CD8-positive, alpha-beta memory T cell (primary cell): ENCODE measurements at places on chromosomes 5 and 9. TPM values are rescaled to one million over a fixed set of nuclear protein-coding genes. Genes with fewer than 3 reads are reported as not detected.

ZDHHC11B gene
- 0.55 TPM for total RNA-seq

CCDC192 gene
- total RNA-seq = not detected

C6 gene
- total RNA-seq = not detected

DNA sequence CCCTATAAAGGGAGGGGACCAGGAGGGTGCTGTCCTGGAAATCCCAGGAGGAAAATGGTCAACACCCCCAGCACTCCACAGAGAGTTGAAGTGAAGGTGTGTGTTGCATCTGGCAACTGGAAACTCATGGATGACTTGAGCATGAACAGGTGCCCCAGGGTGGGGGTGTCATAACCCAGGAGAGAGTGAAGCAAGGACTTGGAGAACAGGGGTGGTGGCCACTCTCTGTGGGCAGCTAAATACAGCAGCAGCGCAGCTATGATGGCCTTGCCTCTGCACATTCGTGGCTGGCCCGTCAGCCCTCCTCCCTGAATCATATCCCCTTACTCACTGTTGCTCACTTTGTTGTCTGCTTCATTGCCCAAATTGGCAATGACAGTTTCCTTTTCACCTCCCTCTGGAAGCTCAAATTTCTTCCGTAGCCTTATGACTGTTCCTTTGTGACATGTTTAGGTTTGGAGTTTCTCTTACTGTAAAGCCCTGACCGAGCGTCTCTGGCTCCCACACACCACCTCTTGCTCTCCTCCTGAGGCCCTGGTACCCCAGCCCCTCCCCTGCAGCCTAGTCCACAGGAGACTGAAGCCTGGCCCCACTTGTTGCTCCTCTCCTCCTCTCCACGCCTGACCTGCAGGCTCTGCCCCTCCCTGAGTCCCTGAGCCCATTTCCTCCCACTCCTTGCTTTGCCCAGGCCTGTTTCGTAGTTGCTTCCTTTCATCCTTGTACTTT is 185.8 kb downstream of the CD180 start:
- no peak for DNase-seq
- H3K4me1 ChIP-seq = peaks cover 17% of the 10 kb centered on the region
- no peak overlapping the region for H3K4me3 ChIP-seq
- no peaks in the 10 kb centered on the region for H3K36me3 ChIP-seq

- no peaks in the 10 kb centered on the region for H3K4me1 ChIP-seq
- H3K36me3 ChIP-seq = no peaks in the 10 kb centered on the region
- H3K27ac ChIP-seq = no peak overlapping the region
These were observed 72.5 kb downstream of the APTX start for GRCh38 chr9:32928912-32929311.

- H3K36me3 ChIP-seq = no peaks in the 10 kb centered on the region
- no peaks in the 10 kb centered on the region for H3K27me3 ChIP-seq
- no peak overlapping the region for H3K4me3 ChIP-seq
- DNase-seq = no peak
- H3K27ac ChIP-seq = no peak overlapping the region
These were observed 39.1 kb upstream of the C5orf63 start for GRCh38 chr5:127112347-127112864.
